Right renal cortex interstitium (tissue), 3 donors: ENCODE measurements at places on chromosomes 5 and 9. TPM values are rescaled to one million over a fixed set of nuclear protein-coding genes. Genes with fewer than 3 reads are reported as not detected.

The PDE8B gene
- polyA plus RNA-seq, result 5.7 TPM

DNA sequence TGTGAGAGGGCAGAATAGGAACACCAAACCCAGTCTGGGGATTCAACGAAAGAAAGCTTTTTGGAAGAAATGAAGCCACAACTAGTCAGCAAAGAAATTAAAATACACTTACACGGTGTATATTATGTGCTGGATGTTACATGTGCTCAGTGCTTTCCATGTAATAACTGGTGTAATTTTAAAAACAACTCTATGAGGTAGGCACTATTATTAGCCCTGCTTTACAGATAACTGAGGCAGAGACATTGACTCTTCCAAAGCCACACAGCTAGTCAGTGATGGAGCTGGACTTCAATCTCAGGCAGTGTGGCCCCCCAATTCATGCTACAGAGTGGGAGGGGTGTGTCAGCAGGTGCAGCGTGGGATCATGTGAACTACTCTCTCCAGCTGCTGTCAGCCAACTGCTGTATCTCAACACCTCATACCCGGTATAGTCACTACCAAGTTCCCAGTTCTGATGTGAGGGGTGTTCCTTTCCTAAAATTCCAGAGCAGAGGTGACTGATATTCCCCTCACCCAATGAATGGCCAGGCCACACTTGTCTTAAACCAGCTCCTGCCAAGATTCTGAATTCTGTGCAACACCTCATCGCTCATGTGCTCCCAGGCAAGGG lies 33.8 kb upstream of the TJP2 start:
- no peak for DNase-seq

- no peak for DNase-seq
Observed at GRCh38 chr5:119016125-119016774, 27.9 kb upstream of the DTWD2 start.

DNA sequence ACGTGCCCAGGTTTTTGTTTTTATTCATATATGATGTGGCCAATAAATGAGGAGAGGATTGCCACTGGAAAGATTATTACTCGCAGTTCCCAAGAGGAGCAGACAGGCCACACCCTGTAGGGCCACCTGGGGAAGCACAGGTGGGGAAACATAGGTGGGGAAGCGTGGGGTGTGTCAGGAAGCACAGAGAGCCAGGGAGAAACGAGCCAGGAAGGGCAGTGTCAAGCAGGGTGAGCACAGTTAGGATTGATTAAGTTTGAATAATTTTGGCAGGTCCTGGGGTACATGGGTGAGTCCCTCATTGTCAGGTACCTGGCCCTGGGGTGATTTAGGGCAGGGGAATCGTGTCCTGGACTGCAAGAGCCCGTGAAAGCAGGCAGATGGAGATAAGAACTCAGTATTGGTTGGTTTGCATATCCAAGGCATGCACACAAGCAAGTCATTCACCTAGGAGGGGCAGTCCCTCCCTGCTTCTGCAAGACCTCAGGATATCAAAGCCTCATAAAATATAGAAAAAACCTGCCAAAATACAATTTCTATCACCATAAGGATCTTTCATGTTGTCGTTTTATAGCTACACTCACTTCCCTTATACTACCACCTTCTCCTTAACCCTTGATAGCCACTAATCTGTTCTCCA lies 22.4 kb downstream of the MVB12B start:
- DNase-seq, result no peak
